ENCODE measurements at places on chromosomes 12 and 14. TPM values are rescaled to one million over a fixed set of nuclear protein-coding genes. Genes with fewer than 3 reads are reported as not detected.

IGF1 gene
- 0.25 TPM for total RNA-seq

RASSF9 gene
- 6.1 TPM for total RNA-seq

PLCZ1 gene
- total RNA-seq = not detected

GPRC5A gene
- 15.6 TPM for total RNA-seq

DDN gene
- 0.33 TPM for total RNA-seq

ZC3H14 gene
- total RNA-seq = 86.3 TPM

MMP17 gene
- 28.1 TPM for total RNA-seq

RNF212B gene
- not detected for total RNA-seq

C14orf119 gene
- 40.9 TPM for total RNA-seq

GPR65 gene
- not detected for total RNA-seq

MED6 gene
- total RNA-seq = 34.4 TPM

BHLHE41 gene
- 6.4 TPM for total RNA-seq

WNT5B gene
- 96.5 TPM for total RNA-seq

ERP27 gene
- not detected for total RNA-seq

GPRC5D gene
- total RNA-seq = not detected

GALNT6 gene
- 37.9 TPM for total RNA-seq

C12orf60 gene
- total RNA-seq = 0.50 TPM

KRT75 gene
- not detected for total RNA-seq

AHNAK2 gene
- 91.9 TPM for total RNA-seq

ADGRD1 gene
- total RNA-seq = 0.11 TPM

HOXC12 gene
- total RNA-seq = not detected

PCED1B gene
- total RNA-seq = 0.66 TPM

KRT79 gene
- not detected for total RNA-seq

MANSC1 gene
- 0.55 TPM for total RNA-seq

PRKD1 gene
- total RNA-seq = 8.3 TPM

CAPZA3 gene
- total RNA-seq = not detected

TCL1B gene
- not detected for total RNA-seq
